ENCODE measurements at places on chromosomes 16 and 17. TPM values are rescaled to one million over a fixed set of nuclear protein-coding genes. Genes with fewer than 3 reads are reported as not detected.

GRCh38 chr17:30586818-30587595, 109.8 kb downstream of the GOSR1 start:
- no peak for DNase-seq

The IGF2BP1 gene
- not detected for total RNA-seq

GRCh38 chr17:76085731-76086366, 6.9 kb downstream of the ZACN start:
- DNase-seq = no peak

- DNase-seq = no peak
Observed at GRCh38 chr17:52207796-52208195, 49.3 kb upstream of the CA10 start.

GRCh38 chr16:79869304-79870015, 268.9 kb upstream of the MAF start:
- DNase-seq = no peak

The MNT gene
- 45.0 TPM for total RNA-seq

The PHAF1 gene
- total RNA-seq = 22.7 TPM

The HOXB2 gene
- 34.4 TPM for total RNA-seq

The ZFP3 gene
- total RNA-seq = 13.0 TPM

- DNase-seq = peak; percentile 16
Observed at GRCh38 chr16:4613636-4614570, 785 bp downstream of the UBALD1 start.

- no peak for DNase-seq
Observed at GRCh38 chr17:80612997-80613731, 68.5 kb downstream of the RPTOR start.

The BAHCC1 gene
- not detected for total RNA-seq

DNA sequence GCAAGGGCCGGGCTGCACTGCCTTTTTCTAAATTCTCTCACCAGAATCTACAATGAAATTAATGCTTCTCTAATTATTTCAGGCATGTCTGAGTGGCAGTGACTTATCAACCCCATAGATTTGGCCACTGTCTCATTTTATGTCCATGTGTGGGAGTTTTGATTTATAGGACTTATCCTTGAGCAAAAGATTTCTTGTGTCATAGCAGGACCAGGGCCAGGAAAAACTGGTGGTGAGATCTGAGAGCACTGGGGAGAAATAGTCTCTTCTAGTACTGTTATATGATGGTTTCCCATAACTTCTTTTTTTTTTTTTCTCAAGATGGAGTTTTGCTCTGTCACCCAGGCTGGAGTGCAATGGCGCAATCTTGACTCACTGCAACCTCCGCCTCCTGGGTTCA, 1.5 kb upstream of the KRT23 start:
- no peak for DNase-seq

DNA sequence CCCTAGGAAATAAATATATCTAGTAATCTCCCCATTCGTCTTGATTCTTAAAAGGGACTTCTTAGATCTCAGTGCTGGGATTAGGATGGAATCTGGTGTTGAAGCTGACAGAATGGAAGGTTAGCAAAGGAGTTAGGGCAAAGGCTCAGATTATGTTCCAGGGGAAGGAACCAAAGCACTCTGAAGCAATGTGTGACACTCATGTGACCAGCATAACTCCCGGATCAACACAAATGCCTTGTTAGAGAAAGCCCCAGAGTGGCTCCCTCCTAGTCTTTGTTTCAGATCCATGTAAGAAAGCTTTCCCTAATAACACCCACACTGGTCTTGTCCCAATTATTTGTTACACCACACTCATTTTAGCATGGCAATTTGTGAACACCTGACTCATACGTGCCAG, 62.6 kb upstream of the ERN1 start:
- DNase-seq = no peak

DNA sequence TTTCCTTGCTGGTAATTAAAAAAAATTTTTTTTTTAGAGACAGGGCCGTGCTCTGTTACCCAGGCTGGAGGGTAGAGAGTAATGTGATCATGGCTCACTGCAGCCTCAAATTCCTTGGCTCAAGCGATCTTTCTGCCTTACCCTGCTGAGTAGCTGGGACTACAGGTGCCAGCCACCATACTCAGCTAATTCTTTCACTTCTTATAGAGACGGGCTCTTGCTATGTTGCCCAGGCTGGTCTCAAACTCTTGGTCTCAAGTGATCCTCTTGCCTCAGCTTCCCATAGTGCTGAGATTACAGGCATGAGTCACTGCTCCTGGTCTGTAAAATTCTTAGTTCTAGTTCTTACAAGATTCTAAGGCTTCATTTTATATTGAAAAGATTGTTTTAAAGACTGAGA, 11.1 kb downstream of the SMIM36 start:
- DNase-seq = no peak

The DPEP2 gene
- total RNA-seq = 119 TPM

The RNF222 gene
- total RNA-seq = 0.17 TPM

DNA sequence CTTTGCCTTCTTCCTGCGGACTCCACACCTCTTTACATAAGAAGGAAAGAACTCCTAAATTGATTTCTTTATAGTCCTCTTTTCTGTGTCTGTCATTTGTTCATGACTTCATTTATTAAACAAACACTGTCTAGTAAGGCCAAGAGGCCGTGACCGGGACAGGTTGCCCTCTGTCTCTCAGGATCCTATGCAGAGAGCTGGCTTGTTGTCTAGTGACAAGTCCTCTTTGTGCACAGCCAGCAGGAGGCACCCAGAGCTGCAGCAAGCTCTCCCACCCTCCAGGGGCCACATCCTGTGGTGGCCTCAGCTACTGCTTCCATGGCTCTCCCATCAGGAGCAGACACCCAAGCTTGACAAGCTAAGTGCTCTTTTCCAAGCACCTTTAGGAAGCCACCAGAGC, 50.6 kb downstream of the PLD6 start:
- DNase-seq = no peak

The NAGPA gene
- total RNA-seq = 33.2 TPM

The B4GALNT2 gene
- total RNA-seq = 0.06 TPM

DNA sequence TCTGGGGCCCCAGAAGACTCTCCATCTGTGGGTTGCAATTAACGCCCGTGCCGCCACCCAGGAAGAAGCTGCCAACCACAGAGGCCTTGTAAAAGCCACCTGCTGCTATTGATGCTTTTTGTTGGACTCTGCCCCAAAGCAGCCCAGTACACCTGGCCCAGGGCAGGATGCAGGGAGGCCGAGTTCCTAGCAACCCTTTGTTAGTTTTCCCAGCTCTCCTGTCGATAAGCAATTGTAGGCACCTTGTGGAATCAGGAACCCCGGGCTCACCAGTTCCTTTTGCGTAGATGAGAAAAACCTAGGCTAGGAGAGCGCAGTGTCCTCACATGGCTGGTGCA, 103.3 kb downstream of the ABCC6 start:
- DNase-seq = no peak

GRCh38 chr17:32747856-32748255, 129.1 kb downstream of the MYO1D start:
- no peak for DNase-seq

The CDYL2 gene
- 37.5 TPM for total RNA-seq

DNA sequence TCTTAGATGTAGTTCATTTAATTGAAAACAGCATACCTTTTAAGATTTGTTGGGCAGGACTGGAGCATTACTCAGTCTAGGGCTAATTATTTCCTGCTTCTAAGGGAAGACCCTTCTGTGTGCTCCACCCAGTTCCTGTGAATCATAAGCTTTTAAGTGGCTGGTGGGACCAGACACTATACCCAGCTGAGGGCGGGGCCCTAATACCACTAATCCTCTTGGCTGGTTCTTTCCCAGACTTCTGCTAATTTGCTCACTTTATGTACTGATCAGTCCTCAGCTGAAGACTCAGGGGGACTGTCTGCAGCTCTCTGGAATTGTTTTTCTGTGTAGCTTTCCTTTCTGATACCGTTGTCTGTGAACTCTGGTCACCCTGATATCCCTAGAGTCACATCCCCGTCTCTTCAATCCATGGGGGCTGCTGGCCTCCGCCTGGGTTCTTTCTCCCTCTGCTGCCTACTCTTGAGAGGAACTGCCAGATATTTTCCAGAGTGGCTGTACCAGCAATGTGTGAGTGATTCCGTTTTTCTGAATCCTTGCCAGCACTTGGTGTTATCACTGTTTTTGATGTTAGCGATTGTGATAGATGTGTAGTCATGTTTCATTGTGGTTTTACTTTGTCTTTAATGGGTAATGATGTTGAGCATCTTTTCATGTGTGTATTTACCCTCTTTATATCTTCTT, 35.1 kb downstream of the MFSD11 start:
- DNase-seq = peak; percentile 73

The ABCA9 gene
- total RNA-seq = 0.06 TPM

The TMC5 gene
- total RNA-seq = not detected

DNA sequence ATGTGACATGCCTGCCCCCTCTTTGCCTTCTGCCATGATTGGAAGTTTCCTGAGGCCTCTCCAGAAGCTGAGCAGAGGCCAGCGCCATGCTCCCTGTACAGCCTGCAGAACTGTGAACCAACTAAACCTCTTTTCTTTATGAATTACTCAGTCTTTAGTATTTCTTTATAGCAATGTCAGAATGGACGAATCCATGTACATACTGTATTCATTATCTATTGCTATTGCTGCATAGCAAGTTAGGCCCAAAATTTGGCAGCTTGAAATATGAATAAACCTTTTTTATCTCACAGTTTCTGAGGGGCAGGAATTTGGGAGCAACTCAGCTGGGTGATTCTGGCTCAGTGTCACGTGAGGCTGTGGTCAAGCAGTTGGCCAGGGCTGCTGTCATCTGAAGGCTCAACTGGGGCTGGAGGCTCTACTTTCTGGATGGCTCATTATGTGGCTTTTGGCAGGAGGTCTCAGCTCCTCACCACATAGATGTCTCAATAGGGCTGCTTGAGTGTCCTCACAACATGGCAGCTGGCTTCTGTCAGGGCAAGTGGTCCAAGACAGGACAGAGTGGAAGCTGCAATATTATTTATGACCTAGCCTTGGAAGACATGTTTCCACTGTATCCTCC, 40.0 kb downstream of the SOCS1 start:
- DNase-seq = no peak

The KRT31 gene
- total RNA-seq = not detected

DNA sequence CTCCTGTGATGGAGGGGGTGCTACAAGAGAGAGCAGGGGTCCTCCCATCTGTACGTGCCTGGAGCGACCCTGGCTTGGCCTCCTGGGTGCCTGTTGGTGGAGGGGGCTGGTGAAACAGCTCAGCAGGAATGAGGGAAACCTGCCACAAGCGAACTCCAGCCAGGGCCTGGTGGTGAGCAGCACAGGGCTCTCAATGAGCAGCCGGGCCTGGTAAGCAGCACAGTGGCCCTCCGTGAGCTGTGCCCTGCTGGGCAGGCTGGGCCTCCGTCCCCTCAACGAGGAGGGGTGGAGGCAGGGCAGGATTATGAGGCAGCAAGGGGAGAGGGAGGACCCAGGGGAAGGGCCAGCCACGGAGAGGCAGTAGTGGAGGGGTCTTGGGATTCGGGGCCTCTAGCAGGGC, 101.9 kb downstream of the SDK2 start:
- no peak for DNase-seq

DNA sequence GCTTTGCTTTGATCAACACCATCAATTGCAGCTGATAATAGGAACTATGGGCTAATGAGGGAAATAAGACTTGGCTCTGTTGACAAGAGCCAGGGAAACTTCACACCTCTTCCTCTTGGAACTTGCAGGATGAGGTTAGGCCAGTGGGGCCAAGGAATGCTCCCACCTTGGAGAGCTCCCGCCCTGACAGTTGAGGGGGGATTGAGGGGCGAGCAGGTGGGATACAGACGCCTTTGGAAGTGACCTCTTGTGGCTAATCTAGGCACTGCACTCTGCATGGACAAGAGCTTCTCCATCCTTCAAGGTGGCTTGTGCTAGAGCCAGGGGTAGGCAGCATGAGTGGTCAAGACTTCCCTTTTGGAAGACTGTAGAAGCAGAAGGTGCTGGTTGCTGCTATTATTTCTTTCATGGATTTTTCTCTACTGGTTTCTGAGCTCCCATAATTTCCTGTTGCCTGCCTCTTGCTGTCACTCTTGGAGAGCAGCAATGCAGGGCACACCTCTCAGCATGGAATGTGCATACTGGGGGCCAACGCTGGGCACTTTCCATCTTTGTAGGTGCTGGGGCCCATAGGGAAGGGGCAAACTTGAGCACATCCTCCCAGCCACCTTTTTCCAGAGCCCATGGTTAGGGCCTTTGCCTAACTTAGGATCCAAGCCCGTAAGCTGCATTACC, 2.3 kb upstream of the PHF12 start:
- peak; percentile 37 for DNase-seq

- no peak for DNase-seq
Observed at GRCh38 chr17:80873307-80873951, 118.2 kb upstream of the CHMP6 start.

The MYH8 gene
- total RNA-seq = not detected

The ADAMTS18 gene
- total RNA-seq = not detected

GRCh38 chr16:50735629-50736122, 6.2 kb upstream of the CYLD start:
- DNase-seq = no peak

DNA sequence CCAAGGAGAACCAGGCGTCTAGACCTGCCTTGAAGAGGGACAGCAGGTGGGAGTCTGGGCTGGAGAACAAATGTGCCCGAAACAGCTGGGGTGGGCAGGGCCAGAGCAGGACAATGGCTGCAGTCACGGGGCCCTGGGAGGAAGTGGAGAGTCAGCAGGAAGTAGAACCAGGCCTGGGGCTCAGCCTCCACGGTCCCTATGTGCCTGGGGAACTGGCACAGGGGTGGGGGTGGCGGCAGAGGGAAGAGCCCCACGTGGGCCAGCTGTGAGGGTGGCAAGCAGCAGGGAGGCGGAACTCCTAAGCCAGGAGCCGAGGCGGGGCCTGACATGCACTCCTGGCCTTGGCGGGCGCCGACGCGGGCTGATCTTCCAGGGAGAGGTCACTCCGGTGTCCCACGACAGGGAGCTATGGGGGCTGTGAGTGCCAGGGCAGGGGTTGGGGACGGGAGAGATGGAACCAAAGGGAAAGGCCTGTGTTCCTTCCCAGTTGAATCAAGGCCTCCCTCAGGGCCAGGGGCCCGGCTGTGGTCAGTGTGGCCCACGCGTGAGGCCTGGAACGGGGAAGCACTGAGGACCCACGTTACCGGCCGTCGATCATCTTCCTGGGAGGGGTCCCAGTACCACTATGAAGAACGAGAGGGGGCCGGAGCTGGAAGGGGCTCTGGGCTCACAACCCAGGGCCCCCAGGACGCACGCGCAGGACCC, 42.7 kb downstream of the TIMM22 start:
- no peak for DNase-seq

GRCh38 chr16:89478576-89479221, 11.7 kb downstream of the ANKRD11 start:
- DNase-seq = no peak

GRCh38 chr16:23832882-23833281, 2.9 kb upstream of the PRKCB start:
- DNase-seq = no peak

Measured in CD4-positive, alpha-beta memory T cell (primary cell).